ENCODE measurements at places on chromosomes 4 and X.

DNA sequence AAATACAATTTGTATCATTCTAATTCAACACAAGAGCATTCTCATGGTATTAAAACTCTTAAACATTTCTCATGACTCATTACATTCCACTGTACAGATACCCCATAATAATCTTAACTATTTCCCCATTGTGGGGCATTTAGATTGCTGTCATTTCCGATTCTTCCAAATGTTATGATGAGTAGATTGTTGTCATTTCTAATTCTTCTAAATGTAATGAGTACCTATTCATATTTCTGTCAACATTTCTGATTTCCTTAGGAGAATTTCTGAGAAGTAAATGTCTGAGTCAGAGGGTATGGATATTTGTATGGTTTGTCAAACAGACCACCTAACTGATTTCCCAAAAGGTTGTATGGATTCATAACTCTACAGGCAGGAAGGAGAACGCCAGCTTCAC, 8.3 kb downstream of the S100G start:
- no peak for DNase-seq

- no peak for DNase-seq
These were observed 35.3 kb upstream of the HAND2 start for GRCh38 chr4:173565281-173565680.

GRCh38 chrX:104728456-104728855, 162.5 kb downstream of the IL1RAPL2 start:
- no peak for DNase-seq

GRCh38 chr4:38563707-38564495, 100.1 kb upstream of the KLF3 start:
- no peak for DNase-seq

DNA sequence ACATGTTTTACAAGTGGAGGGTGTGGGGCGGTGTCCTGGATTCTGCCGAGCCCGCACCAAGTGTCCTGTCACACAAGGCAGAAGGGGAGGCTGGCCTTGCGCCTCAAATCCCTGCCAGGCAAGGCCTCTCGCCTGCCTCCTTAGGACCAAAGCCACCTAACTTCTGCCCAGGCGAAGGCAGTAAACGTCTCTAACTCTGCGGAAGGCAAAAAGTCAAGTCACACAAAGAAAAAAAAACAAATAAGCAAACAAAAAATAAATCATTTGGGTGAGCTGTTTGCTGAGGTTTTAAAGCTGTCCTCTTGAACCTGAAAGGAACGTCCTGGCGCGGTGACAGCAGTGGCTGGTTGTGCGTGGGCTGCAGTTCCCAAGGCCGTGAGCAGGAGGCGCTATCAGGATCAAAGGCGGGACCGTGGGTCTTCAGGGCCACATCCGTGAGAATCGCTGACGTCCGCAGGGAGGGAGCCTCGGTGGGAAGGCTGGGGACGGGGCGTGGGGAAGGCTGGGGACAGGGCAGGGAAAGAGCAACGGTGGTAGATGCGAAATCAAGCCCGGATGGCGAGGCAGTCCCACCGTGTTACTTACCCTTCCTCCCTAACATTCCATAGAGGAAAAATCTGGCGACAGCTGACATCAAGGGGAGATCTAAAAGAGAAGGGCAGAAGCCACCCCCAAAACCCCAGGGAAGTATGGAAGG, 99.1 kb downstream of the TRAPPC11 start:
- no peak for DNase-seq

GRCh38 chr4:117093571-117093970, 8.2 kb upstream of the TRAM1L1 start:
- no peak for DNase-seq

- no peak for DNase-seq
These were observed 119.8 kb upstream of the SLC34A2 start for GRCh38 chr4:25535701-25536473.

GRCh38 chr4:7585768-7586167, 151.0 kb upstream of the PSAPL1 start:
- DNase-seq: no peak

GRCh38 chr4:48187813-48188212, 53.8 kb upstream of the TXK start:
- DNase-seq: no peak

DNA sequence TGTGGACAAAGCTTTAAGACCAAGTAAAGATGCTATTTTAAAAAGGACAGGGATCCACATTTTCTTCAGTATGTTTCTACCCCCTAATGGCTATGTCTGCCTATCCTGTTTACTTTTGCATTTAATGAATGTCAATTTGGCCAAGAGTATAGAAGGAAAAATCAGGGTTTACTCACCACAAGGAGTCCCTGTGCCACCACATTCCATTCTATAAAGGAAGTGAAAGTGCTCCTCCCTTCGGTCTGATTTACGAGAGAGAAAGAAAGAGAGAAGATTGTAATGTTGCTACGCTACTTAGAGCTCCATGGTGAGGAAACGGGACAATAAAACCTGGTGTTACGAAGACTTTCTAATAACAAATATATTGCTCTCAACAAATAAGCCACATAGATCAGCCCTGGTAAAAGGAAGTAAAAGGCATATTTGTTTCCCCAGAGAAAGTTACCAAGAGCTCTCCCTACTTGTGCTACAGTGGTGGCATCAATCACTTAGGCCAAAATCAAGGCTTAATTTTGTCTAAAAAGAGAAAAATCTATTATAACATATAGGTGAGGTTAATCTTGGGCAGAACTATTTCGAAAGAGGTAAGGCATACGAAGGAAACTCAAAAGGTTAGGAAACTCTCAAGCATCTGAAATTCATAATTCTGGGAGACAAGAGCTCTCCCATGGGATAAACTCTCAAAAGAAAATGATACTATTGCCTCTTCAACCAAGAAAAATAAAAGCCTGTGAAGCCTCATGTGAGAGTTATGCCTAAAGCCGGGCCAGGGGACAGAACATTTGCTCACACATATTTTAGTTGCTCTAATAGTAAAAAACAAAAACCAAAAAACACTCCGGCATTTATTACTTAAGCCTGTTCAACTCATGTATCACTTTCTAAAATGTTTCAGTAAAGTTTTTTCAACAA, 29.5 kb downstream of the TAPT1 start:
- no peak for DNase-seq

GRCh38 chrX:7286168-7286837, 138.3 kb upstream of the PUDP start:
- no peak for DNase-seq

DNA sequence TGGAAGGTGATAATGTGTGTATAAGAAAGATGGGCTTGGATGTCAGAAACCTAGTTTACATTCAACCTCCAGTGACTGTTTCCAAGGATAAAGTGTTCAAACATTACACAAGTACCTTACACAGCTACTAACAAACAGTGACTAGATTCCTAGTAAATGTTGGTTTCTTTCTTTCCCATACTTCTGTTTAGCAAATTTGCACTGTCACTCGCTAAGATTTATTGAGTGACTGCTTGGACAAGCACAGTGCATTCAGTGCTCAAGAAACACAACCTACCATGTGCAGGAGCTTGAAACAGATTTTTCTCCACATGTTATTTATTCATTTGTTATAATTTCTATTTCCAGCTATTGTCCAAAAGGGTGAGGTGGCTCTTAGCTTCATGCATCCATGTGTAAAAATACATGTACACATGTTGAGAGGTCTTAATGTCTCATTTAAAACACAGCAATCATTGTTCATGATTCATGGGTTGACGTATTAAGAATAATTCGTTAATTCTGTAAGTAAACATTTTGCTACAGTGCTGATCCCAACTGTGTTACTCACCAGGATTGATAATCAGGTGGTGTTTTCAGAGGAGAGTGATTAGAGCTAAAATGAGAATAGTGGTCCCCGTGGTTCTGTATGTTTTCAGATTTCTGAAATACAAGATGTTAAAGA, 153.0 kb downstream of the DCLK2 start:
- DNase-seq: no peak

DNA sequence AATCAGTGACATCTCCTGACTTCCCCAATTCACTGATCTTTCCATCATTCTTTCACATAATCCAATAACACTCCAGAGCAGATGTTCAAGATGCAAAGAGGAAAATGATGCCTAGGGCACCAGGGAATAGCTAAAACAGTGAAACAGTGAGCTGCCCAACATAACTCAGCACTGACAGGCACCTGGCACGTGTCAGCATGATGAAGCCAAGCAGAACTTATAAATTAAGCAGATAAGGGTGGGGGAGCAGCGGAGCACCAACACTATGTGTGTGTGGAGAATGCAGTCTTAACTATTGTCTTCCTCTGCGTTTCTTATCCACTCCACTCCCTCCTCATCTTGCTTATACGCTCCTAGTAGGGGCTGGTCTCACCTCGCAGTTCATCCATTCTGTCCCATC, 89.4 kb downstream of the AMMECR1 start:
- no peak for DNase-seq

- no peak for DNase-seq
These were observed 3.2 kb downstream of the CASP3 start for GRCh38 chr4:184645904-184646610.

DNA sequence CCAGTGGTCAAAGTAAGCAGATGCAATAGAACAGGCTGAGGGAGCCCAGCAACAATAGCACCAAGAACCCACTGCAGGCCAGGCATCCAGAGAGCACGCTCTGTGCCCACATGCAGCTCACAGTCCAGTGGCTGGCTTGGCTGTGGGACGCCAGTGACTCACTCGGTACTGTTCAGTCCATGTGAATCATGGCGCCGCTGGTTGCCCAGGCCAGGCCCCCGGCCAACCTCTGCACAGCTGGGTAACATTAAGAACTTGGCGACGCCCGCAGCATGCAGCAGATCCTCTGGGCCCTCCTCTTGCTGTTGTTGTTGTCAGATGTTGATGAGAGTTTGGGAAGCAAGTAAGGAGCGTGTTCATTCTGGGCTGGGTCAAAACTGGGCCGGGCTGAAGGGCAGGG, 60.5 kb downstream of the MSX1 start:
- no peak for DNase-seq

- DNase-seq: no peak
These were observed 42.7 kb upstream of the RASSF6 start for GRCh38 chr4:73662709-73663546.

DNA sequence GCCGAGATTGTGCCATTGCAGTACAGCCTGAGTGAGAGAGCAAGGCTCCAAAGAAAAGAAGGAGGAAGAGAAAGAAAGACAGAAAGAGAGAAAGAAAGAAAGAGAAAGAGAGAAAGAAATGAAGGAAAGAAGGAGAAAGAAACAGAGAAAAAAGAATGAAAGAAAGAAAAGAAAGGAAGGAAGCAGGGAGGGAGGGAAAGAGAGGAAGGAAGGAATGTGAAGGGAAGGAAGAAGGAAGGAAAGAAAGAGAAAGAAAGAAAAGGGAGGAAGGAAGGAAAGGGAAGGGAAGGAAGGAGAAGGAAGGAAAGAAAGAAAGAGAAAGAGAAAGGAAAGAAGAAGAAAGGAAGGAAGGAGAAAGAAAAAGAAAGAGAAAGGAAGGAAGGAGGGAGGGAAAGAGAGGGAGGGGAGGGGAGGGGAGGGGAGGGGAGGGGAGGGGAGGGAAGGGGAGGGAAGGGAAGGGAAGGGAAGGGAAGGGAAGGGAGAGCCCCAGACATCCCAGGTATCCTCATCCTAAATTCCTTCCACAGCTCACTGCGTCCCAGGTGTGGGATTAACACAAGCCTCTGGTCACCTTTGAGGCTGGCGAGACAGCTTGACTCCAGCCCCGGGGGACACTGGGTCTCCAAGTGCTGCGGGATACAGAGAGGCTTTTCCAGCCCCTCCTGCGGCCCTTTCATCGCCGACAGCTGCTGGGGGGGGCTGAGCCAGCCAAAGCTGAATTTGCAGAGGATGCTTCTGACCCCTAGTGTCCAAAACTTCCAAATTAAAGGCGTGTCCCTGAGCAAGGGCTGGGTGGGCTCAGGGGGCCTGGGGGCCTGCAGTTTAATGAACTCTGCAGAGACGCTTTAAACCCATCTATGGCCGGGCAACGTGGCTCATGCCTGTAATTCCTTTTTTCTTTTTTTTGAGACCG, 24.2 kb upstream of the CSF2RA start:
- DNase-seq: no peak

DNA sequence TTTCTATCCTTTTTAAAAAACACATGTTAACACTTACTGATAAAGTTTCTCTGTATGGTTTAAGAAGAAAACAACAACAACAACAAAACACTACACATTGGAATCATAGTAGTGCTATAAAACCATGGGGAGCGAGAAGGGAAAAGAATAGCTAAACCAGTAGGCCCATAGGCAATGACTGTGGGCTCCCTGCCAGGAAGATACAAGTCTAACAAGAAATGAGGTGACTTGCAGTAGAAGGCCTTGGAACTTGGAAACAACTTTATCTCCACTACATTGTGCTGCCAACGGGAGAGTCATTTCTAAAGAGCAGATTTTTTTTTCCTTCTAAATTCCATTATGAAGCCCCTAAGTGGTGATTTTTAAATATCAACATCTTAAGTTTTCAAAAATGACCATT, 78.0 kb downstream of the GPC4 start:
- no peak for DNase-seq

DNA sequence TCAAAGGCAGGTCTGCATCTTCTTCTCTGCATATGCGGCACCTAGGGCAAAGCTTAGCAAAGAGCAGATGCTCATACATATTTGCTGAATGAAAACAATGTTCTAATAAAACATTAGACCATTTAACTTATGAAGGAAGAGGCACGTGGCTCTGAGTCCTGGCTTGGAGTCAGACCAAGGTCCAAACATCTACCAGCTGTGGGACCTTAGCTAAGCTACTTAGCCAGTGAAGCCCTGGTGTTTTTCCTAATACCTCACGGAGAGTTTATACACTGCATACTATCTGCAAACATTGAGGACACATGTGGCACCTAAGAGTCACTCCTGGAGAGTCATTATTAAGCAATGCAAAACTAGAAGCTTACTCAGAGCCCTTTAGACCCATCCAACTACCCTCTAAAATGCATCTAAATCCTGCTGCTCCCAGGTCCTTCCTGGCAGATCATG, 9.0 kb downstream of the PDGFC start:
- DNase-seq: peak; percentile 9

DNA sequence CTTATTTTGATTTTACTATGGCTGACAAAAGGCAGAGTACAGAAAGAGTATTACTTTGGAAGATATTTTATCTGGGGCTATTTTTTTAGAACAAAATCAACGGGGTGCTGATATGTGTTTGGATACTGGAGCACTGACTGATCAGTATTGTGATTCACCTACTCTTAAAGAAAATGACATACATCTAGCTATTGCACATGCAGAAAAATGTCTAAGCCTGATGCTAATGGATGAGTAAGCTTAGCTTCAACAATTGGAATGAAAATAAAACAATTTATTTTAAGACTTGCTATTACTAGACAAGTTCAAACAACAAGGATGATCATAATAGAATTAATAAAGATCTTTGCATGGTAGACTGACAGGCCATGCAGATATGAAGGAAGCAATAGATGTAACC, 262.0 kb downstream of the PPP1R2C start:
- no peak for DNase-seq

Measured in ascending aorta (tissue), 2 donors.